ENCODE measurements at places on chromosomes 11 and 22.

- no peak for DNase-seq
These were observed 101.7 kb upstream of the GRAMD1B start for GRCh38 chr11:123328281-123328867.

DNA sequence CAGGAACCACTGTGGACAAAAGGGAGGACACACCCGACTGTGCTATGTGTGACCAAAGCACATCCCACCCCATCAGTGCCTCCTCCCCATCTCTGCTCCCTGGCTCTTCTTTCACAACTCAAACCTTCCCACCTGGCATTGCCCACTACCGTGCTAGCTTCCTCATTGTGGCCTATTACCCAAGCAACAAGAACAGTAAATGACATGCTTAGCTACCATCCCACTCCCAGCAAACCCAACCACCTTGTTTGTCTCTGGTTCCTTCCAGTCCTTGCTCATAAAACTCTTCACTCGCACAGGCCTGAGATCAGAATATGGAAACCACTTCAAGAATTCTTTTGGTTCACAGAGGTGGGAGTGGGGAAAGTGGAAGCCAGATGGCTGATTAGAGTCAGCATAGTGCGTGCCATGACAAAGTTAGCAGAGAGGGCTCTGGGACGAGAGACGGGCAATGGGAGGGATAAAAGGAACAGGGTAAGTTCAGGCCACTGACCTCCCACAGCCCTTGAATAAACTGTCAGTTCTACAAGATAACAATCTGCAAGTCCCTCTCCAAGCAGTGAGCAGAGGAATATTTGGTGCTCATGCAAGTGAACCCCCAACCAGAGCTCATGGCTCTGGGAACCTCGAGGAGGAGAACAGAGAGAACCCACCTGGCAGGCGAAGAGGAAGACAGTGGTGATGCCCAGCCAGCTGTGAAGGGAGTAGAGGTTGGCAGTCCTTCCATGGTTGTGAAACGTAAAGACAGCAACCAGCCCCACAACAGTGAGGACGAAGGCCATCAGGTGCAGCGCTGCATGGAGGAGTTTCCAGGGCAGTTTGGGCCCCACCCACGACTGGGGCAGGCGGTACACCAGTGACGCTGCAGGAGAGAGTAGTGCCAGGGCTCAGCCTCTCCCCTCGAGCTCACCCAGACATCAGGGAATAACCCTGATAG lies 8.3 kb downstream of the CYB561A3 start:
- DNase-seq: no peak

- DNase-seq: no peak
These were observed 8.3 kb upstream of the NCR3LG1 start for GRCh38 chr11:17343257-17343656.

DNA sequence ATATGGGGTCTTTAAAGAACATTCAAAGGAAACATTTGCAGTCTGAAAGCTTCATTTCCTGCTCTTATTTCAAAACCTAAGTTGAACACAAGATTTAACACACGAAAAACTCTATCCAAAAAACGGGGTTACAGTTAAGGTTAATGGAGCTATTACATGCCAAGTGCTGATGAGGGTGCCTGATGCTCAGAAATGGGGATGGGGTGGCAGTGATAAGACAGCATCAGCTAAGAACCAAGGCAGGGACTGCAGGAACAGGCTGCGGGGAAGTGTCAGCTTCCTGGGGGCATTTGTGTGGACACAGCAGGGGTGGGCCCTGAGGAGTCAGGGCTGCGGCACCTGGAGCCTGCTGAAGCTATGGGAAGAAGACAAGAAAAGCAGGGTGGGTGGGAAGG lies 12.2 kb downstream of the DGCR2 start:
- no peak for DNase-seq

- no peak for DNase-seq
These were observed 101.6 kb downstream of the CCDC81 start for GRCh38 chr11:86476109-86476861.

GRCh38 chr11:12276356-12276755 lies 101.0 kb upstream of the PARVA start:
- no peak for DNase-seq

GRCh38 chr22:24186892-24187670 lies 5.8 kb downstream of the SUSD2 start:
- no peak for DNase-seq

DNA sequence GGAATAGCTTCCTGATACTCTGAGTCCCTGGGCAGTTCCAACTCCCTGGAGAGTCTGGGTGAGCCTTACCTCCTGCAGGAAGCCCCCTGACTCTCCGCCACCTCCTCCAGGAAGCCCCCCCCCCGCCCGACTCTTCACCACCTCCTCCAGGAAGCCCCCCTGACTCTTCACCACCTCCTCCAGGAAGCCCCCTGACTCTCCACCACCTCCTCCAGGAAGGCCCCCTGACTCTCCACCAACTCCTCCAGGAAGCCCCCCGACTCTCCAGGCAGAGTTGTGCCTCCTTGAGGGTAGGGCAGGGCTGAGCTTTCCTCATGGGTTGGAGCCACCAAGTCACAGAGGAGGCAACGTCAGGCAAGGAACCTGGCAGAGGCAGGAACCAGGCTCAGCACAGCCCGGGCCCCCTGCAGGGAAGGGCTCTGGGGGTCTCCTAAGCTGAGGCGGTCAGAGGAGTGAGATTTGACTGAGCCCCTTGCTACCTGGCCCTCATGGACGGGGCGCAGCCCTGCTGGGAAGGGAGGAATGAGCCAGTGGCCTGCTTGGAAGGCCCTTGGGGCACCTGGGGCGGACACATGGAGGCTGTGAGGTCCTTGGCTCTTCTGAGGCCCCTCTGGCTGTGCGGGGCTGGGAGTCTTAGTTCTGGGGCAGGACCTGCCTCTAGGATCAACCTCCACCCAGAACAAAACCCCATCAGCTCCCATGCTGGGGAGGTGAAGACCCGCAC lies 18.1 kb downstream of the MRGPRG start:
- DNase-seq: no peak

GRCh38 chr11:16352707-16353106 lies 3.6 kb downstream of the SOX6 start:
- peak; percentile 38 for DNase-seq

DNA sequence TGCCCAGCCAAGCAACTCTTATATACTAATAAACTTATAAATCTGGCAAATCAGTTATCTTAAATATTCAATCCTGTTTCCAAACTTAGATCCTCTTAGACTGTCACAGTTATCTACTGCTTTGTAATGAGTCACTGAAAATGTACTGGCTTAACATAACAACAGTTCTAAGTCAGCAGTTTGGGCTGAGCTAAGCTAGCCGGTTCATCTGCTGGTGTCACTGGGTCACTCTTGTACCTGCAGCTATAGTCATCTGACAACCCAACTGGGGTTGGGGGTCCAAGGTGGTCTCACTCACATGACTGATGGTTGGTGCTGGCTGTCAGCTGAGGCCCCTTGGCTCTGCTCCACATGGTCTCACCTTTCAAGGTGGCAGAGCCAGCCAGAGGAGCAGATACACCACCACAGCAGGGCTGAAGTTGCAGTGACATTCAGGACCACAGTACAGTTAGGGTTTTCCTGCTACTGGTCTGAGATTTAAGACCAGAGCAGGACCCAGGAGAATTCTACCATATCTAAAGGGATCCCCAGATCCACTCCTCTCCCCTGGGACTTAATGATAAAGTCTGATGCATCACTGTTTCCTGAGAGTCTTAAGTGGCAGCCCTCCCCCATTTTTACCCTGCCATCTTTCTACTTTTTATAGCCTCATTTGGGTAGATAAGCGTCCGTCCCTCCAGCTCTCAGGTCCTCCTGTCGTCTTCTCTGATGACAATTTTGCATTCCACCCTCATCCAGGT lies 7.9 kb upstream of the MACROD1 start:
- no peak for DNase-seq

GRCh38 chr11:8217926-8218325 lies 45.8 kb downstream of the LMO1 start:
- DNase-seq: no peak

DNA sequence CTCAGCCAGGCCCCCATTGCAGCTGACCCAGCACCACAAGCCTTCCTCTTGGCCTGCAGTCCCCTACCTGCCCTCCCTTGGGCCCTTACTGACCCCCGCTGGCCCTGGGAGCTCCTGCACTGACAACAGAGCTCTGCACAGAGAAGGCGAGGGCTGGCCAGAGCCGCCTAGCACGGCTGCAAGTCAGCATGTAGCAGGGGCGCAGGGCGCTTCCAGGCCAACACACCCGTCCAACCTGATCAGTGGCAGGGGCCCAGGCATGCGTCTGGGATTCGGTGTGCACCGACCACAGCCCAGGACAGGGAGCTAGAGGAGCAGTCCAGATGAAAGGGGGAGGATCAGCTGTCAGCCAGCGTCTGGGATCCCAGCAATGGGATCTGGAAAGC lies 7.6 kb downstream of the WNT7B start:
- DNase-seq: no peak

DNA sequence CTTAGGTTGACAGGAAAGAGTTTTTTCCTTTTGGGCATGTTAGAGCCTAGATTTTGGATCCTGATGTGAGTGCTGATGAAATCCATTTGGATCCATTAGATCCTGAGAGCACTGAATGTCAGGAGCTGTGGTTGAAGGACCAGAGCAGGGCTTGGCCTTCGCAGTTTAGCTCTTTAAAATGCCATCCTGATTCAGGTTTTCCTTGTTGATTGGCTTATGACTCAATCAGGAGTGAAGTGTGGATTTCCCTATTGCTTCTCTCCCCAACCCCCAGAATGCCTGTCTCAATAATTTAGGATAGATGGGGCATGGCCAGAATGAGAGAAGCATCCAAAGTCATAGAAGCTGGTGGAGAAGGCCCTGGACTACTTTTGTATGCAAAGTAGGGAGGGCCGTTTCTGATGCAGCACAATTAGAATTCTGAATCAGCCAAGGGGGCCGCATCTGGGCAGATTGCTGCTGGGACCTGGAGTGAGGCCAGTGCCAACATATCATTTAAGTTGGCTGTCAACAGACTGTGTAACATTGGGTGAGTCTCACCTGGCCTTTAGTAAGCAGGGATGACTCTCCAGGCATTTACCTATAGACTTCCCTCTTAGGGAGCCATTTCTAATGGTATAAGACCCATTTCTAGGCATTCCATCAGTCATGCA lies 80.5 kb downstream of the TEAD1 start:
- DNase-seq: no peak

DNA sequence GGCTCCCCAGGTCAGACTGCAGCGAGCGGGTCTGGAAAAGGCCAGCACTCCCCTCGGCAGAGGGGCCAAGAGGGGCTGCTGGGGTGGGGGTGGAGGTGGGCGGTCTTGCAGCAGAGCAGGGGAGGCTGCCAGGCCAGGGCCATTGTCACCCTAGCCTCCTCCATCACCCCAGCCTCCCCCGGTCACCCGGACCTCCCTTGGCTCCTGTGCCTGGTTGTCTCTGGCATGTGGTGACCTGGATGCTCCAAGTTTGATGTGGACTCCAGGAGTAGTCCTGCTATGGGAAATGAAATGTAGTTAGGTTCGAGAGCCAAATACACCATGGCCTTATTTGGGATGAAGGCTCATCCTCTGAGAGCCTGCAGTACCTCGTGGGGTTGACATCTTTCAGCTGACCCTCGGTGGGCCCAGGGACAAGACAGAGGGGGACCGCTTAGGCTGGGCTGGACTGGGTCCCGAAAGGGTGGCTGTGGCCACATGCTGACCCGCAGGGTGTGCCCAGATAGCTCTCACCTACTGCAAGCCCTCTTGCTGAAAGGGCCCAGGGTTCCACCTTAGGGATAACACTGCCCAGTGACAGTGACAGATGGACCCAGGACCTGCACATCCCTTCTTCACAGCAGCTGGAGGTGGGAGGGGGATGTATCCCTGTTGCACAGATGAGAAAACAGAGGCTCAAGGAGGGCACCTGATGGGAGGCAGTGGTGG lies 24.1 kb downstream of the MRGPRD start:
- DNase-seq: no peak

GRCh38 chr11:7154881-7155361 lies 66.1 kb downstream of the RBMXL2 start:
- no peak for DNase-seq

GRCh38 chr11:118275176-118275575 lies 11.1 kb upstream of the MPZL2 start:
- no peak for DNase-seq

GRCh38 chr11:113288286-113288863 lies 26.0 kb upstream of the TTC12 start:
- DNase-seq: no peak

- DNase-seq: no peak
These were observed 61.3 kb downstream of the DENND5A start for GRCh38 chr11:9203691-9204311.

- DNase-seq: no peak
These were observed 27.9 kb downstream of the EXPH5 start for GRCh38 chr11:108565653-108566052.

DNA sequence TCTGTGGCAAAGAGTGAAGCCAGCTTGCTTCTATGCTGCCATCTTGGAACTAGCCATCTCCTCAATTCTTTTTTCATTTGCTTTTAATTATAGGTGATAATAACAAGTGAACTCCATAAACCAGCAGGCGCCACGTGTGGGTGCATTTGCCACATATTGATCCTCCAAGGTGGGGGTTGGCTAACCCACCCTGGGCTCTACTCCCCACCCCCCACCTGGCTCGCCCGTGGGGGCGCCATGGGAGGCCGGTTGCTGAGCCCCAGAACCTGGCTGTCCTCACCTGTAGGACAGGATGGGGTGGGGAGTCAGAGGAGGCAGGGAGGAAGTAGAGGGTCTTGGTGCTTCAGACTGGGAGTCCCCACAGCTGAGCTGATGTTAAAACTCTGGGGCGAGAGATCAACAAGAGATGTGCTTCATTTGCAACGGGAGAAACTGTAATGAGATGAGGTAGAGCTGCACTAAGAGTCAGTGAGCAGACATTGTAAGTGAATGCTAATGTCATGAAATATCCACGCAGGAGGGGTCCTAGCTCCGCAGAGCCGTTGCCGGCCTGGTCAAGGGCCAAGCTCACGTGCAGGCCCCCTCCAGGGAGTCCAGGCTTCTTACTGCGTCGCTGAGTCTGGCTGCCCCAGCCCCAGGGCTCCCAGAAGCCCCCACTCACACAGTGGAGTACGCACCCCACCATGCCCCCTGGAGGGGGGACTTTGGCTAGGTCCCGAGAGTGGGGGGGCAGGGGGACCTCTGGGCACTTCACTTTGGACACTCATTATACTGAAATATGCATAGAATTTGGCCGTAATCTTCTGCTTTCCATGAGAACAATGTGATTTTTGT lies 59.4 kb downstream of the BRD1 start:
- DNase-seq: no peak

- no peak for DNase-seq
These were observed 16.0 kb upstream of the TMPRSS4 start for GRCh38 chr11:118060869-118061268.

GRCh38 chr11:36345535-36346141 lies 49.5 kb downstream of the PRR5L start:
- DNase-seq: no peak

DNA sequence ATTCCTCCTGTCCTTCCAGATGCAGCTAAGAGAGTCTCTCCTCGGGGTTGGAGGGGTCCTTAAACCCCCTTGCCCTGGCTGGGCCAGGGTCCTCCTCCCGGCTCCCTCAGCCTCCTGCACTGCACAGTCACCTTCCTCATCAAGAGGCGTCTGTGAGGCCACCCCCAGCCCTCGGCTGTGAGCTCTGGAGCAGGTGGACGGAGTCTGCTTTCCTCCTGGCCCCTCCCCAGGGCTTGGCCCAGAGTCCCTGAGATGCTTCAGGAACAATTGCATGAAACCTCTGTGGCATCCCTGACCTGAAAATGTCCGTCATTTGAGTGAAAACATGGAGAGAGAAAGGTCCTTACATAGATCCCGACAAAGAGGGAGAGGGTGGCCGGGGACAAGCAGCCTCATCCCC lies 6.7 kb upstream of the FGF3 start:
- no peak for DNase-seq

GRCh38 chr11:84260862-84261261 lies 974.7 kb upstream of the CCDC90B start:
- no peak for DNase-seq

- no peak for DNase-seq
These were observed 182.5 kb downstream of the CADM1 start for GRCh38 chr11:115321605-115322289.

Data from NCI-H2227 treated with DMSO at 0.1 percent for 48 hours (cell line).